Type B pancreatic cell (in vitro differentiated cells): ENCODE measurements at places on chromosomes 2 and 18.

DNA sequence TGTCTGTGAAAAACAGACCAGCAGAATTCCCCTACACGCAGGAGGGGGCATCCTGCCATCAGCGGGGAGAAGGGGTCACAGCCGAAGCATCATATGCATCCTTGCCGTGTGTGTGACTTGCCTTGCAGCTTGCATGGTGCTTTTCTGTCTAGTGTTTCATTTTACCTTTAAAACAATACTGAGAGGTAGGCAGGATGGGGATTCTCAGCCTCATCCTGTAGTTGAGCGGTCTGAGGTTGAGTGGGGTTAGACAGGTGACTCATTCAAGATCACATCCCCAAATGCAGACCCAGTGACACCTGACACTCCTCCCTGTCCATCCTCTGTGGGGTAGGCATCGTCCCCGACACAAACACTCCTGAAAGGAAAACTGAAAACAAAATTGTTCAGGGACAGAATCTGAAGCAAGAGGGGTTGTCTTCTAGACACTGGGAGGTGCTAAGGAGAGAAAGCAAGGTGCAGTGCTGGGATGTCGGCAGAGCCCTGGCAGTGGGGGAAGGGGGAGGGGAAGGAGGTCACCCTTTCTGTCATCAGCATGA is 7.9 kb downstream of the ARL4C start:
- no peak for DNase-seq

- no peak for DNase-seq
Observed at GRCh38 chr2:214075456-214075855, 335.4 kb upstream of the VWC2L start.

DNA sequence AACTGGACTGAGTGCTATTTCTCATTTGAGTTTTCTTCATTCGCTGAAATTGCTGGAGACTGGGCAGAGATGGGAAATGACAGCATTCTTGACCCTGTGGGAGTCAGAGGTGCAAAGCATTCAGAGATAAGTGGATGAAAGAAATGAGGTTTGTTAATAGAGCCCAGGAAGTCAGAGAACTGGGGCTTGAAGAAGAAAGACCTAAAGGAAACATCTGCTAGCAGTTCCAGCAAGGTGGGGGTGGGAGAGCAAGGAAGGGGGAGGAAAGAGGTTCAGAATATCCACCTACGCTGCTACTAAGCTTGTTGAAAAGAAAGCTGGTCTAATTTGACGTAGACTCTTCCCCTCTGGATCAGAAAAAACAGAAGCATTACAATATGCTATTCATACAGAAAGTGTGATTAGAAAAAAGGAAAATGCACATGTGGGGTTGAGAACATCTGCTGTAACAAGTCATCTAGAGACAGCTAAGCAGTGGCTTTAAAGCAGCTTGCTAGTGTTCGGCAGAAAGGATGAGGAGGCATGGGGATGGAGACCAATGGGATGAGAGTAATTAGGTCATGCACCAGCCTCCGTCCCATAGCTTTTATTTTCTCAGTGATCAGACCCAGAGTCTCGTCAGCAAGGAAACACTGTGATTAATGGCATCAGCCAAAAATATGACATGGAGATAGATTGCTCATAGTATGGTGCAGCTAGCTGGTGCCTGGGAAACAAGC is 29.7 kb downstream of the NAB1 start:
- DNase-seq: no peak

DNA sequence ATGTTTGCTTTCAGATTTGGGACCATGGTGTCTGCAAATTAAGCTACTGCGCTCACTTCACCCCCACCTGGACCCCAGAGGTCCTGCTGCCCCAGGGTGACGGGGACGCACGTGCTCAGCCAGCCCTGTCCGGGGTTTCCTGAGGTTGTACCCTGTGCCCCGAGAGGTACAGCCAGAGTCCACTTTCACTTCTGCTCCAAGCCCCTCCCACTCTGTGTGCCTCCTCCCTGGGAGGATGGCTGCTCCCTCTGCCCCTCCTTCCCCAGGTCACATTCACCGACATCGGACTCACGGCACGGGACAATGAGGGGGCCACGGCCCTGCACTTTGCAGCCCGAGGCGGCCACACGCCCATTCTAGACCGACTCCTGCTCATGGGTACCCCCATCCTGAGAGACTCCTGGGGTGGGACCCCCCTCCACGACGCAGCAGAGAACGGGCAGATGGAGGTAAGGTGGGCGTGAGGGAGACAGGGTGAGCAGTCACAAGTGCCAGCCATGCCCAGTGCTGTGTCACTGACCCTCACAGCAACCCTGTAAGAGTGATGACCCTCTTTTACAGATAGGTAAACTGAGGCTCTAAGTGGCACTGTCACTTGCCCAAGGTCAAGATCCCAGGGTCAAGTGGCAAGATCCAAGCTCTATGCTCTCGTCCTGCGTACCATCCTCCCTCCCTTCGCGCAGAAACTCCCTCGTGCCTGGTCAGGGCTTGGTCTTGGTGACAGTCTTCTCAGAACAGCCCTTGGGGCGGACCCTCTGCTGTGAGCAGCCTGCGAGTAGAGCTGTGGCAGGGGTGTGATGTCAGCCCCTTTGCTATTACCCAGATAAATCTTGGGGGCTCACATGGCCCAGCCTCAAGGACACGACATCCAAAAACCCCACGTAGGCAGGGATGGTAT is 7.6 kb downstream of the ESPNL start:
- DNase-seq: peak; percentile 61

DNA sequence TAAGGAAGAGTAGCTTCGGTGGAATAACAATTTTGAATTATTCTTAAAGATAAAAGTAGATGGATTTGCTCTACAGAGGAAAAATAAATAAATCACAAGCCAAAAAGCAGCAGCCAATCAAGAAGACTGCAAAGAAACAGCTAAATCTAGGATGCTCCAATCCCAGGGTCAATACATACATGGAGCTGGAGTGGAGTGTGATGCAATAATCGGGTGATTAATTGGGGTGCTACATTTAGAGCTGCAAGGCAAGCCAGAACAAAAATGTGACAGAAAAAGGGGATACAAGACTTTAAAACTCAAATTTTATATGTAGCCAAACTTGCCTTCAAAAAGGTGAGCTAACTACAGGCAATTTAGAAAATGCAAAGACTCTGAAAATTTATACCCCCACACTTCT is 215.8 kb downstream of the TCF4 start:
- no peak for DNase-seq

GRCh38 chr2:72936660-72937355 is 19.5 kb downstream of the EMX1 start:
- no peak for DNase-seq

DNA sequence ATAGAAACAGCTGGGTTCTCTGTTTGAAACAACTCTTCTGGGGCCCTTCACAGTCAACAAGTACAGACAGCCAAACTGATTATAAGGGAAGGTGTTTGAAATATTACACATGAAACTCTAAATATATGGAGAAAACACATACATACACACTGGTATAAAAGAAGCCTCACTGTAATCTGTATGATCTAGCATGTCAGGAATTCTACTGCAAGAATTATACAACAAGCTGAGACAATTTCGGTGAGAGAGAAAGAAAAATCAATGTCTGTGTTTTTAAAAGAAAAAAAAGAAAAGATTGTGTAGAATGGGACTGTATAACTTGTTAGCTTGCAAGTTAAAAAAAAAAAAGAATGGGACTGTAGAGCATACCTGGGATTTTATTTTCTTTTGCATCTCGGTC is 26.3 kb downstream of the IRS1 start:
- DNase-seq: no peak

- DNase-seq: no peak
Observed at GRCh38 chr2:172339371-172340010, 87.9 kb upstream of the ITGA6 start.

GRCh38 chr2:216074794-216075193 is 6.8 kb downstream of the PECR start:
- no peak for DNase-seq

DNA sequence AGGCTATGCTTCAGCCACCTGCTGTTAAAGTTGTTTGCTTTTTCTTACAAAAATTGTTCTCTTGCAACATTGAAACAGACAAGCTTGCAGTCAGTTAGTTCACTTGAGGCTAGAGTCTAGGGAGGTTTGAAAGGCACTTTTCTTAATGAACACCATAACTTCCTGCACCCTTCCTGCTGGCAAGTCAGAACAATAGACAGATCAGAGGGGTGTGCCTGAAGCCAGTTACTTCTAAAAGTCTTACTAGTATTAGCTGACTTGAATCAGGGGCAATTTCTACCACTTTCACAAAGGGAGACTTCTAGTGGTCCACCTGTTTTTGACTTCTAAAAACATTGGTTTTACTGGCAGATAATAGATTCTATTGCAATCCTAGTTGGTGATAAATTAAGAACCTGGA is 367.4 kb upstream of the CDH20 start:
- DNase-seq: no peak

- DNase-seq: no peak
Observed at GRCh38 chr2:162244541-162245031, 1.3 kb upstream of the FAP start.

DNA sequence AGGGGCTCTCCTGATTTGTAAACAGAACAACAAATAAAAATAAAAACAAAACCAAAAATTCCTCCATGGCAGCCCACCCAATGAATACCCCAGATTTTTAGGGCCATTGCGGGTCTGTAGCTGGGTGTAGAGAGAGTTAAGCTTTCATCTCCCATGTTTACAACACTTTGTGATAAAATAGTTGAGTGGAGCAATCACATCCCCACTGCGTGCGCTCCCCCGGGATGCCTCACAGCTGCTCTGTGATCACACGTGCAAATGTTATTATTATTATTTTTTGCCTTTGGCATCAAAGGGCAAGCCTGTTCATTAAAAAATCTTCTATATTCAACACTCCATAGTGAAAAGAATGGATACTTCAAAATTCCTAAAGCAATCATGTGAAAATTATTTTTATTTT is 118.0 kb downstream of the MBP start:
- no peak for DNase-seq

- DNase-seq: no peak
Observed at GRCh38 chr2:186009341-186009740, 270.7 kb downstream of the FSIP2 start.

GRCh38 chr2:128520791-128521190 is 202.1 kb upstream of the HS6ST1 start:
- no peak for DNase-seq

- no peak for DNase-seq
Observed at GRCh38 chr2:197805715-197806633, 1.6 kb downstream of the PLCL1 start.

- no peak for DNase-seq
Observed at GRCh38 chr18:69898241-69898861, 49.3 kb downstream of the CD226 start.

GRCh38 chr2:30897539-30897938 is 90.3 kb upstream of the CAPN13 start:
- DNase-seq: peak; percentile 51

DNA sequence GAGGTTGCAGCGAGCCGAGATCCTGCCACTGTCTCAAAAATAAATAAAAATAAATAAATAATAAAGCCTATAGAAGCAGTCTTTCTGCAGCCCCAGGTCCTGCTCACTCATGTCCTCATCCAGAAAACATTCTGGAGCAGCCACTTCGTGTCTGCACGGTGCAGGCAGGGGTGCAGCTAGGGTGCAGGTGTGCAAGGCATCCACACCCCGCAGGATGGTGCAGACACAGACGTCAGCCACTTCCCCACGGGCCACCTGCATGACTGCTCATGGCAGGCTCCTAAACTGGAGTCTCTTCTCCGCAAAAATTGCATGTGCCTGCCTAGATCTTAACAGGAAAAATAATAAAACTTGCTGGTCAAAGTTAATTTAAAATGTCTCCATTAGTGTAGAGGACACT is 80.2 kb upstream of the SNTG2 start:
- DNase-seq: no peak

DNA sequence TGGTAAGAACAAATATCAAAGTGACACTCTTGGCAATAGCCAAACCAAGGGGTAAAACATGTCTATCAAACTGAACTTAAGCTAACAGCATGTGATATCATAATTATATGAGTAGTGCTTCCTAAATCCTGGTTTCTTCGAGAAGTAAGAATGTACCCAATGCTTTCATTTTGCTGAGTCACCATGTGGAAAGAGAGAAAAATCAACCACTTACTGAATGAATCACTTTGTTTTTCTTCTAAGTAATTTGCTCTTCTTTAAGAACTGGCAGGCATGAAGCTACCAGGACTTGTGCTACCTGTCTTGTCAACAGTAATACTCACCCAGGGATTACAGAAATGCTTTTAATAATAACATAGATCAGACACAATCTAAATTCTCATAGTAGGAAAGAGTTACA is 19.0 kb upstream of the DUSP19 start:
- no peak for DNase-seq

- no peak for DNase-seq
Observed at GRCh38 chr2:191512216-191512835, 165.6 kb upstream of the NABP1 start.

DNA sequence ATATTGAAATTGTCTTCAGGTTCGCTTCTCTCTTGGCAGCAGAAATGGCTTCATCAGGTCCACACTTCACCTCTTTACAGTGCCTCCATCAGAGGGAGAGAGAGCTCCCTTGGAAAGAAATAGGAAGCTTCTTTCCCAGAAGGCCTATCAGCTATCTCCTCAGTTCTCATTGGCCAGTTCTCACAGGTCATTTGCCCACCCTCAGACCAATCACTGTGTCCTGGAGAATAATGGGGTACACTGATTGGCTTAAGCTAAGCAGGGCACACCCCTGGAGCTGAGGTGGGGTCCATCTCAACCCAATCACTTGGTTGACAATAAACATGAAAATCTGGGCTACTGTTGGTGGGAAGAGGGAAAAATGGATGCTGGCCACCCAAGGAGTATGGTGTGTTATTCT is 5.2 kb downstream of the GNLY start:
- no peak for DNase-seq
